ENCODE measurements at places on chromosomes 3 and 15. TPM values are rescaled to one million over a fixed set of nuclear protein-coding genes. Genes with fewer than 3 reads are reported as not detected.

DNA sequence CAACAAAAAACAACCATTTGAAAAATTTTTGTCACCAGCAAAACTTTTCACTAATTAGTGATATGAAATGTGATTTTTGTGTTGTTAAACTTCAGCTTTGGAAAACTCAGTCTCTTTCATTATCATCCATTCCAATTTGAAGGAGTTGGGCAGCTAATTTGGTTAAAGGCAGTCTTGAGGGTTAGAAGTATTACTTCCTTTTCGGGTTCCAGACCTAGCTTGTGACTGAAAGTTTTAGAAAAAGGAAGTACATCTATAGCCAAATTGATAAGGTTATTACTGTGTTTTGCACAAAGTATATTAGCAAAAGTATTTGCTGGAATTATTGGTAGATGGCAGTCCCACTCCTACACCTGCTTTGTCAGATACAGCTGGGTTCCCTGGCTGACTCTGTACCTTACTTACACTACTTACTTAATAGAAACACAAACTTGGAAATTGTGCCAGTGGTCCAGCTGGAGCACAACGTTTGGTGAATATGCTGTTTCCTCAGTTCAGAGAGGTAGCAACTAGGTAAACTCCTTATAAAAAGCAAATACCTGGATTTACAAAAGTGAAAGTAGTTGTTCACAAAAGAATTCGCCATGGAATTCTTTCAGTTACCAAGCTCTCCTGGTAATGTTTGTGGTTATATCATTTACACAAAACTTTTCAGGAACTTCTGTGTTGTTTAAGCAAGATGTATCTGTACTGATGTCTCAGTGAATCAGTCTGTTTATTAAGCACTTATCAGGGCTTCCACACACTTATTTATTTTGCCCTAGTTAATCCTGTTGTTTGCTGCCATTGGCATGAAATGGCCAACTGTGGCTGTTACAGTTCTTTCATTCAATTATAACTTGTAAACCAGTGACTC lies 31.6 kb downstream of the TIPARP start:
- H3K36me3 ChIP-seq: peaks cover 5% of the 10 kb centered on the region
- H3K4me3 ChIP-seq: no peak overlapping the region
- H3K27me3 ChIP-seq: no peaks in the 10 kb centered on the region
- H3K27ac ChIP-seq: no peak overlapping the region
- DNase-seq: no peak

DNA sequence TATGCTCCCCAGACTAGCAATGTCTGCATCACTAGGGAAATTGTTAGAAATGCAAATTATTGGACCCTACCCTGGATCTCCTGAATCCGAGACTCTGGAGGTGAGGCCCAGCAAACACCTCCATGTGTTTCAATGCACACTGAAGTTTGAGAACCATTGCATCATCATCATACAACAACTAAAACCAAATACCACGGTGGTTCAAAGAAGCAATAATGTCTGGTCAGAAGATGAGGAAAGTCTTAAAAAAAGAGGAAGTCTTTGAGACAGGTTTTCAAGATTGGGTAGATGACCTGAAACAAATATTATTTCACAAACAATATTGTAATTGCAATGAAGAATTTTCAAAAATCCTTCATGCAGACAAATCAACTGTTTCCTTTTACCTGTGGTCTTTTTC lies 60.3 kb upstream of the TRA2B start:
- no peaks in the 10 kb centered on the region for H3K4me1 ChIP-seq
- no peak overlapping the region for H3K27ac ChIP-seq
- H3K36me3 ChIP-seq: no peaks in the 10 kb centered on the region
- peaks cover 2% of the 10 kb centered on the region for H3K27me3 ChIP-seq
- no peak overlapping the region for H3K4me3 ChIP-seq
- peak; percentile 6 for DNase-seq

- H3K27ac ChIP-seq: no peak overlapping the region
- H3K4me3 ChIP-seq: no peak overlapping the region
- no peaks in the 10 kb centered on the region for H3K36me3 ChIP-seq
- no peaks in the 10 kb centered on the region for H3K27me3 ChIP-seq
- DNase-seq: no peak
- H3K4me1 ChIP-seq: no peaks in the 10 kb centered on the region
These were observed 113.4 kb upstream of the KBTBD8 start for GRCh38 chr3:66884659-66885058.

DNA sequence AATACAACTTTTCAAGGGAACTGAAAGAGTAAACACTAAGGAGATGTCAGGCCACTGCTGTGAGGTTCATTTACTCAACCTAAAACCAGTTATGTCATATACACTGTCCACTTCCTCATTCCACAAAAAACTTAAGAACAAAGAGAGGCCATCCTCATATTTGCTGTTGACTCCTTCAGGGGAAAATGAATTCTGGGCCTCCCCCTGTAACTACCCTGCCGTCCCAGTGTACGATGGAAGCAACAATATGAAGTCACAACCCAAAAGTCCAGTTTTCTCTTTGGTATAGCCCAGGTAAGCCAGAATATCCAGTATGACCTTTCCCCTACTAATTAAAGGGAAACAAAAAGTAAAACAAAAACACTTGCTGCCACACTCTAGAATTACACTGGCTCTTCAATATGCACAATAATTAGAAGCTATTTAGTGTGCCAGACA lies 16.2 kb downstream of the CEP152 start:
- no peak overlapping the region for H3K4me3 ChIP-seq
- no peaks in the 10 kb centered on the region for H3K27me3 ChIP-seq
- DNase-seq: no peak
- H3K36me3 ChIP-seq: peaks cover 15% of the 10 kb centered on the region
- no peaks in the 10 kb centered on the region for H3K4me1 ChIP-seq

DNA sequence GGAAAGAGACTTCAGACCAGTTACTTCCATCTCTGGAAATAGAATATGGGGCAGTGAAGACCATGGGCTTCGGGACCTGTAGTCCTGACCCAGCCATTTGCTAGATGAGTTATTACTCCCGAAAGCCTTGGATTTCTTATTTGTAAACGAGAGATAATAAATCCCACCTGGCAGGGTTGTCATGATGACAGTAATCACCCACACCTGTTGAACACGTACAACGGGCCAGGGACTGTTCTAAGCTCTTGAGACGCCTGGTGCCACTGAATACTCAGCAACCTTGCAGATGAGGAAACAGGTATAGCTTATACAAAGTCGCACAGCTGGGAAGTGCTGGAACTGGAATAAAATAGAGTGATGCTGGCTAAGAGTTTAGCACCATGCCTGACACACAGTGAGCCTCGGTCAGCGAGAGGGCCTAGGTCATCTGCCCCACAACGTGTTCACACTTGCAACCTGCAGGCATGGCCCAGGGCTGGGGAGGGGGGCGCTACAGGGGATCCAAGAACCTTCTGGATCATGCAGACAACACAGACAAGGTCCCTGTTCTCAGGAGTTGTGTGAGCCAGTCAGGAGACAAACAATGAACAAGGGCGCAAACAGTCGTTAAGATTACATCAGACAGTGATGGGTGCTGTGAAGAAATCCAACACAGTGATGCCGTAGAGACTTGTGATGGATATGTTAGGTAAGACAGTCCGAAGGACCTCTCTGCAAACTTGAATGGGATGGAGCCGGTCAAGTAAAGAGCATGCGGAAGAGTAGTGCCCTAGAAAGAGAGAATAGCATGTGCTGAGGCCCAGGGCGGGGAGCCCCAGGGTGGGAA lies 89.2 kb downstream of the CORO2B start:
- peaks cover 8% of the 10 kb centered on the region for H3K4me1 ChIP-seq
- no peak for DNase-seq
- no peak overlapping the region for H3K27ac ChIP-seq
- H3K36me3 ChIP-seq: no peaks in the 10 kb centered on the region
- no peak overlapping the region for H3K4me3 ChIP-seq
- H3K27me3 ChIP-seq: no peaks in the 10 kb centered on the region

DNA sequence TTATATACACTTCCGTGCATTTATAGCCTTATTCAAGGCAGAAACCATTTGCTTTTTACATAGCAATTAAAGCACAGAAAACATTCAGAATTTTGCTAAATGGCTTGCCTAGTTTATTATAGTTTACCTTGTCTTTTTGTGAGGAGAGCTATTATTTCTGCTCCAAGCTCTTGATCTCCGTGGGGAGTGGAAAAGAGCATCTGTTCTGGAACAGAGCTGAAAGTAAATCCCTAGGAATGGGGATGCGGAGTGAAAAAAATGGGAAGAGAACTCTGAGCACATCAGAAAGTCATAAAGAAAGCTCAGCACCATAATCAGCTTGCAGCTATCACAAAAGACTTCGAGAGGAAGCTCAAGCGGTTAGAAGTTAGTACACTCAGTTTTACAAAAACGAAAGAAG lies 1006.7 kb downstream of the ROBO2 start:
- no peaks in the 10 kb centered on the region for H3K27me3 ChIP-seq
- no peaks in the 10 kb centered on the region for H3K36me3 ChIP-seq
- DNase-seq: no peak
- H3K4me3 ChIP-seq: no peak overlapping the region

DNA sequence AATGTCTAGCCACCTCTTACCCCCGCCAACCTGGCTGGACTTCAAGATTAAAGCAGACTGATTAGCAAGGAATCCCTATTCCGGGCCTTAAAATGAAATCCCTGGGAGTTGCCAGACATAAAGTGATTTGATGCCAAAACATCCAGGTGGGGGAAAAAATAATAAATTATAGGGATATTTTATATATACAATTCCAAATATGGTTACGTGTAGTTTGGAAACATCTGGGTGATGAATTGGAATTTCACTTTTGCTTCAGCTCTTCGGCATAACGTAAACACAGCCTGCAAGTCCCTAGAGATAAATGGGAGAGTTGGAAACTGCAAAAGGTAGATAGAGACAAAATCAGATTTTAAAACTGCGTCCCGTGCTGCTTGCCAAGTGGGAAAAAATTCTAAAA lies 545.5 kb upstream of the MDFIC2 start:
- H3K4me1 ChIP-seq: peaks cover 5% of the 10 kb centered on the region
- H3K36me3 ChIP-seq: no peaks in the 10 kb centered on the region
- no peak for DNase-seq
- no peaks in the 10 kb centered on the region for H3K27me3 ChIP-seq
- H3K27ac ChIP-seq: no peak overlapping the region

GRCh38 chr15:62824111-62825015 lies 218.2 kb upstream of the TPM1 start:
- no peaks in the 10 kb centered on the region for H3K4me1 ChIP-seq
- H3K36me3 ChIP-seq: no peaks in the 10 kb centered on the region
- no peak overlapping the region for H3K4me3 ChIP-seq
- H3K27ac ChIP-seq: no peak overlapping the region
- DNase-seq: no peak
- H3K27me3 ChIP-seq: no peaks in the 10 kb centered on the region

- no peak for DNase-seq
- no peaks in the 10 kb centered on the region for H3K27me3 ChIP-seq
- H3K4me3 ChIP-seq: no peak overlapping the region
- no peak overlapping the region for H3K27ac ChIP-seq
- no peaks in the 10 kb centered on the region for H3K36me3 ChIP-seq
These were observed 20.3 kb upstream of the FRMD4B start for GRCh38 chr3:69406163-69406562.

- no peaks in the 10 kb centered on the region for H3K36me3 ChIP-seq
- no peaks in the 10 kb centered on the region for H3K4me1 ChIP-seq
- no peak overlapping the region for H3K4me3 ChIP-seq
- no peak for DNase-seq
These were observed 29.1 kb upstream of the SUCLG2 start for GRCh38 chr3:67683522-67683921.

- peaks cover 2% of the 10 kb centered on the region for H3K4me1 ChIP-seq
- no peak overlapping the region for H3K4me3 ChIP-seq
- H3K27ac ChIP-seq: no peak overlapping the region
- H3K27me3 ChIP-seq: no peaks in the 10 kb centered on the region
- no peaks in the 10 kb centered on the region for H3K36me3 ChIP-seq
These were observed 1.1 kb downstream of the MON1A start for GRCh38 chr3:49928481-49929017.

GRCh38 chr15:64897345-64897985 lies 14.2 kb upstream of the ANKDD1A start:
- H3K27me3 ChIP-seq: no peaks in the 10 kb centered on the region
- peaks cover 26% of the 10 kb centered on the region for H3K4me1 ChIP-seq
- H3K36me3 ChIP-seq: peaks cover 2% of the 10 kb centered on the region
- H3K4me3 ChIP-seq: no peak overlapping the region
- no peak for DNase-seq

- no peak overlapping the region for H3K4me3 ChIP-seq
- no peak for DNase-seq
- H3K4me1 ChIP-seq: no peaks in the 10 kb centered on the region
- H3K27ac ChIP-seq: no peak overlapping the region
- no peaks in the 10 kb centered on the region for H3K36me3 ChIP-seq
These were observed 842.8 kb upstream of the EPHA6 start for GRCh38 chr3:95971573-95971972.

DNA sequence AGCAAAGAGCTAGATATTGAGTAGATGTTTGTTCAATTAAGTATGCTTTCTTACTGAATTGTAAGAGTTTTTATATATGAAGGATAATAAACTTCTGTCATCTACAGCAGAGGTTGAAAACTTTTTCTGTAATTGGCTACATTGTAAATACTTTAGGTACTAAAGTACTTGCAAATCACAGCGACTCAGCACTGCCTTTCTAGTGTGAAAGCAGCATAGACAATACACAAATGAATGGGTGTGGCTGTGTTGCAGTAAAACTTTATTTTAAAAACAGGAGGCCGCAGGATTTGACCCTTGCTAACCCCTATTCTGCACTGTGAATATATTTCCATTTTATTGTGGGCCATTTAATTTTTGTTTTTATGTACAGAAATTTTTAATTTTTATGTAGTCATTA lies 104.3 kb upstream of the TMC3 start:
- no peaks in the 10 kb centered on the region for H3K27me3 ChIP-seq
- H3K4me1 ChIP-seq: no peaks in the 10 kb centered on the region
- DNase-seq: no peak
- no peak overlapping the region for H3K27ac ChIP-seq

DNA sequence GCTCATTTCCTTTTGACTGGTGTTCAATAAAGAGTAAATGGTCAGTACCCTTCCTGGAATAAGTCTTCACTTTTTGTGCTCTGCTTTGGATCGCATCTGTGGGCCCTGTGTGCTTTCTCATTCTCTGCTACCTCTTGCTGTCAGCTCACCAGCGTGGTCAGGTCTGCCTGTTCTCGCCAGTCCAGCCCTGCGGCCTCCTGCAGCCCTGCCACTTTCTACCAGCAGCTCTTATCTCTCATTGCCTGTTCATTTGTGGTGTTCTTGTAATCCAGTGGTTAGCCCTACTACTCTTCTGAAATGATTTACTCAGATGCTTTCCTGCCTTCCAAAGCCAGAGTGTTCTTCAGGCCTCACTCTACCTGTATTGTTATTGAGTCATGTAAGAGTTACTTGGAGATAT lies 54.8 kb downstream of the CHCHD6 start:
- H3K36me3 ChIP-seq: no peaks in the 10 kb centered on the region
- H3K27ac ChIP-seq: no peak overlapping the region

GRCh38 chr3:142724682-142725356 lies 985 bp downstream of the TRPC1 start:
- H3K4me1 ChIP-seq: 0 out of 2 replicates have a peak, but pooled peaks cover 2% of the 10 kb centered on the region
- peak overlapping the region; percentile 93 for H3K4me3 ChIP-seq
- H3K36me3 ChIP-seq: no peaks in the 10 kb centered on the region
- peak; percentile 34 for DNase-seq
- peak overlapping the region; percentile 89 for H3K27ac ChIP-seq

The LYZL4 gene
- total RNA-seq: not detected

The DPPA2 gene
- 12.6 TPM for total RNA-seq

The IQCF5 gene
- total RNA-seq: not detected
